ENCODE measurements at places on chromosomes 4 and X.

DNA sequence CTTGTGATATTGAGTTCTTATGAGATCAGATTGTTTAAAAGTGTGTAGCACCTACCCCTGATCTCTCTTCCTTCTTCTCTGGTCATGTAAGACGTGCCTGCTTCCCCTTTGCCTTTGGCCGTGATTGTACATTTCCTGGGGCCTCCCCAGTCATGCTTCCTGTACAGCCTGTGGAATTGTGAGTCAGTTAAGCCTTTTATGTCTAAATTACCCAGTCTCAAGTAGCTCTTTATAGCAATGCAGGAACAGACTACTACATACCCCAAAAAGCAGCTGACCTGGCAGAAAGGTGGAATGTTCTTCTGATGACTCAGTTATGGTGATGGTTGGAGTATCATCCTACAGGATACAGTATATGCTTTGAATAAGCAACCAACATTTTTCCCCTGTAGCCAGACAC lies 11.4 kb upstream of the MCUB start:
- peak; percentile 48 for DNase-seq

DNA sequence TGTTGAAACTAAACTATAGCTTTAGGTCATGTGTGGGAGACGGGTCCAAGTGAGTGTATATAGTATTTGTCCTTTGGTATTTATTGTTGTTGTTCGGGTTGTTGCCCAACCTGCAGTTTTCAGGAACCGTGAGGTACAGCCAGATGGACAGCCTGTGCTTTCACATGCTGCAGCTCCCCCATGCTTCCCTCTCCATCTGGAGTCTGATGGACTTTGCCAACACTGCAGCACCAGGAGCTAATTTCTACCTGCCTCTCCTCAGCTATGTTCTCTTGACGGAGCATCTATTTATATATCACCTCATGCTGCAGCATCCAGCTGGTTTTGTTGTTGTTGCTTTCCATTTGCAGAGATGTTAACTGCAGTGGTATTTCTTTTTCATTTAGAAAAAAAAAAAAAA lies 80.1 kb downstream of the TLL1 start:
- DNase-seq, result no peak

DNA sequence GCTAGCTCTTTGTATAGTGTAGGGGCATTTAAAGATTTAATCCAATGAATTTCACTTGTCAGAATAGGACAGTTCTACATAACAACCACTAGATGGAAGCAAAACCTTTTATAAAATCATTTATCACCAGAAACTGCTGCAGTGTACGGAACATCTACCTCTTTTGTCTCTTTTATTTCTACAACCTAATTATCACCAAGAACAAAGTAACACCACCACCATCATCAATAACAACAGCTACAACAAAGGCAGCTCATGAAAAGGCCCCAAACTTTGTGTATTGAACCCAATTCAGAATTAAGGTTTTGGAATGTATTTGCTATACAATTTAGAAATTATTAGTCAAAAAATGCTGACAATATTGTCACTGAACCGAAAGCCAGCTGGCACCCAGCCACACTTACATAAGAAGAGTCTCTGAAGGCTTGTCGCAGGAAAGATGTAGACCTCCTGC lies 260.9 kb upstream of the RPS6KA3 start:
- no peak for DNase-seq

DNA sequence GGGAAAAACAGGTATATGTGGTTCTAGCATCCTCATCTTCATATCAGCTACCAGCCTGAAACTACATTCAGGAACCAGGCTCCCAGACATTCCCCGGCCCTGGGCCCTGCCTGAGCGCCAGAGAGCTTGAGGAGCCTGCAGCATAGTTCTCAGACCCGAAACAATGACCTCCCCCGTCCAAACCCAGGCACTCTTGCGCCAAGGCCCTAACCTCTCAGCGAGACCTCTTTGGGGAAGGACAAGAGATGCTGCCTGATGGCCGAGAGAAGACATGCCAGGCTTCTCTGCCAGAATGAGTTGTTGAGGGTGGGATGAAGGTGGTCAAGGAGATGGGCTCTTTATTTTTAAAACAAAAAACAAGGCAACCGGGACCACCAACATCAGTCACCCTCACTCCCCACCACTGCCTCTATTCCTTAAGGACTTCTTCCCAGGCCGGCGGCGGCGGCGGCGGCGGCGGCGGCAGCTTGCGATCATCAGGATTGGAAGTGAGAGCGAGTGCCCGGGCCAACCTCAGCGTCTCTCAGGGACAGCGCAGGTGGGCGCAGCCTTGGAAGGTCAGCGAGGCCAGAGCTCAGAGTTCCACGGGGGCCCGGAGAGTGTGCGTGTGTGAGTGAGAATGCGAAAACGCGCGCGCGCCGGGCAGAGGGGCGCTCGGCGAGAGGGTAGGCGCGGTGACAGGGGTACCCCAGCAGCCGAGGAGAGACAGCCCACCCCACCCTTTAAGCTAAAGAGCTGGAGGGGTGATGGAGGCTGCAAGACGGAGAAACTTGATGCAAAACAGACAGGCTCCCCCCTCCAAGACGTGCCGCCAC lies 601 bp downstream of the INPP4B start:
- no peak for DNase-seq

DNA sequence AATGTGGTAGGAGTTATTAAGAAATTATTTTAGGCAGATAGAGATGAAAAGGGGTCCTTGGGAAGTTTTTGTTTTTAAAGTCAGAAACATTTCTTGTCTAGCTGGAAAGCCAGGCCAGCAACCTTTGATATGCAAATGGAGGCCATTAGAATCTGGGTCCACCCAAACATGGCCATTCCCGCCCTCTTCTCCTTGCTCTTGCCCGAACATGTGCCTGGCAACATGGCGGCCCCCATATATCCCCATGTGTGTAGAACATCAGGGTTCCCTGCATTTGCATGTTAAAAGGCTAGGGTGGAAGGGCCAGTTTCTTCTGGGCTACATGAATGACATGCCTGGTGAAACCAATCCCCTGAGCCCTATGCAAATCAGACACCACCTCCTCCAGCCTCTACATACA lies 80.7 kb upstream of the PLAC8 start:
- DNase-seq, result no peak

DNA sequence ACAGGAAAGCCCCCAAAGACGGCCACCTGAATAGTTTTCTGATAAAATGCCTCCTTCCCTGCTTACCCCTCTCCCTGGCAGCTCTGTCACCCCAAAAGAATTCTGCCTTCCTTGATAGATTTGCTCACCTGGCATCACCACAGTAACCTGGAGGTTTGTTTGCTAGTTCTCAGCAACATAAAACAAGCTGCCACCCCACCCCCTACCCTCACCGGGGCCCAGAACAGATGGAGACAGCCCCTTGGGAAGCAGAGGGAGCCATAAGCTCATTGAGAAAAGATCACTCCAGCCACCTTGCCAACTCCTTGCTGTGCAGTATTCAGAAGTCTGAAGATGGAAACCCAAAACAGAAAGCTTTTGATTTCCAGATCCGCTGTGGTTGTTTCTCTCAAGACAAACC lies 108.6 kb downstream of the DHX15 start:
- DNase-seq, result no peak

- DNase-seq, result no peak
Measured at GRCh38 chr4:40288566-40288965, 46.6 kb upstream of the CHRNA9 start.

GRCh38 chr4:81465406-81466340 lies 6.0 kb downstream of the RASGEF1B start:
- no peak for DNase-seq

DNA sequence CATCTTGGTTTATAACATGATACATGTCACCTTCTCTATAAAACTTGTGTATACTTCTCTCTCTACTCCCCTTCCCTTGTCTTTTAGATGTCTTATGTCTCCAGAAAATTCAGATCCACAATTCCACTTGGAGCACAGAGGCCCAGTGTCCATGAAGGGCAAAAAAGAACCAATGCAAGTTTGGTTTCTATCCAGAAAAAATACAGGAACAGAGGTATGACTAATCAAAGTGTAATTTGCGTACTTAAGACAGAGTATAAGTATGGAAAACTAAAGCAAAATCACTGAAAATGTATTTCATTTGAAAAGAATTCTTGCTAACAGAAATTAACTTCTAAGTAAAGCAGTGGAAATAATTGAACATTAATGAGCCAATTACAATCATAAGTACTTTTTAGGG lies 46.2 kb downstream of the GUCY1B1 start:
- no peak for DNase-seq
